ENCODE measurements at places on chromosomes 7 and 10. TPM values are rescaled to one million over a fixed set of nuclear protein-coding genes. Genes with fewer than 3 reads are reported as not detected.

KCP gene
- total RNA-seq: 4.2 TPM

MKX gene
- total RNA-seq: 0.36 TPM

OPALIN gene
- not detected for total RNA-seq

MMD2 gene
- total RNA-seq: not detected

- no peaks in the 10 kb centered on the region for H3K36me3 ChIP-seq
- no peak overlapping the region for H3K27ac ChIP-seq
- H3K4me1 ChIP-seq: no peaks in the 10 kb centered on the region
- no peak overlapping the region for H3K4me3 ChIP-seq
- DNase-seq: no peak
Observed at GRCh38 chr7:44159824-44160630, 18.9 kb upstream of the MYL7 start.

ZPBP gene
- total RNA-seq: not detected

GRCh38 chr10:126433351-126433750, 45.1 kb upstream of the ADAM12 start:
- no peaks in the 10 kb centered on the region for H3K36me3 ChIP-seq
- H3K4me1 ChIP-seq: no peaks in the 10 kb centered on the region
- DNase-seq: no peak
- no peak overlapping the region for H3K4me3 ChIP-seq

GRCh38 chr10:5622186-5622960, 44.0 kb downstream of the ASB13 start:
- no peak for DNase-seq
- no peak overlapping the region for H3K4me3 ChIP-seq
- no peaks in the 10 kb centered on the region for H3K36me3 ChIP-seq
- peaks cover 27% of the 10 kb centered on the region for H3K4me1 ChIP-seq
- H3K27me3 ChIP-seq: no peaks in the 10 kb centered on the region
- no peak overlapping the region for H3K27ac ChIP-seq

HTR5A gene
- total RNA-seq: not detected

DNA sequence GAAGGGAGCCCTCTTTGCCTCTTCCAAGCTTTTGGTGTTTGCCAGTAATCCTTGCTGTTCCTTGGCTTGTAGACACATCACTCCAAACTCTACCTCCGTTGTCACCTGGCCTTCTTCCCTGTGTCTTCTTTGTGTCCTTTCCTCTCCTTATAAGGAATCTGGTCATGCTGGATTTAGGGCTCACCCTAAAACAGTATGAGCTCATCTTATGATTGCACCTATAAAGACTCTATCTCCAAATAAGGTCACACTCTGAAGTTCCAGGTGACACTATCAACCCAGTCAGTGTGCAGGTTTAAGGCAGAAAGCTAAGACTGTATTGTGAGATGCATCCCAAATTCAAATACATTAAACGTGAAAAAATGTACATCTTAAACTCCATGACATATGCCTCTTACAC, 49.0 kb upstream of the ZRANB1 start:
- no peak for DNase-seq
- H3K36me3 ChIP-seq: no peaks in the 10 kb centered on the region
- H3K4me3 ChIP-seq: no peak overlapping the region
- peak overlapping the region; percentile 64 for H3K27ac ChIP-seq

SFRP4 gene
- 4.4 TPM for total RNA-seq

GRCh38 chr7:139749545-139749944, 28.3 kb downstream of the HIPK2 start:
- no peak for DNase-seq
- peak overlapping the region; percentile 20 for H3K4me3 ChIP-seq
- H3K27ac ChIP-seq: no peak overlapping the region
- H3K4me1 ChIP-seq: peaks cover 57% of the 10 kb centered on the region
- peaks cover 14% of the 10 kb centered on the region for H3K36me3 ChIP-seq
- no peaks in the 10 kb centered on the region for H3K27me3 ChIP-seq

- no peaks in the 10 kb centered on the region for H3K36me3 ChIP-seq
- no peaks in the 10 kb centered on the region for H3K27me3 ChIP-seq
- H3K4me1 ChIP-seq: no peaks in the 10 kb centered on the region
- no peak overlapping the region for H3K27ac ChIP-seq
- H3K4me3 ChIP-seq: no peak overlapping the region
Observed at GRCh38 chr7:109834851-109835250, 1256.1 kb upstream of the LRRN3 start.
